ENCODE measurements at places on chromosomes 11 and 22.

DNA sequence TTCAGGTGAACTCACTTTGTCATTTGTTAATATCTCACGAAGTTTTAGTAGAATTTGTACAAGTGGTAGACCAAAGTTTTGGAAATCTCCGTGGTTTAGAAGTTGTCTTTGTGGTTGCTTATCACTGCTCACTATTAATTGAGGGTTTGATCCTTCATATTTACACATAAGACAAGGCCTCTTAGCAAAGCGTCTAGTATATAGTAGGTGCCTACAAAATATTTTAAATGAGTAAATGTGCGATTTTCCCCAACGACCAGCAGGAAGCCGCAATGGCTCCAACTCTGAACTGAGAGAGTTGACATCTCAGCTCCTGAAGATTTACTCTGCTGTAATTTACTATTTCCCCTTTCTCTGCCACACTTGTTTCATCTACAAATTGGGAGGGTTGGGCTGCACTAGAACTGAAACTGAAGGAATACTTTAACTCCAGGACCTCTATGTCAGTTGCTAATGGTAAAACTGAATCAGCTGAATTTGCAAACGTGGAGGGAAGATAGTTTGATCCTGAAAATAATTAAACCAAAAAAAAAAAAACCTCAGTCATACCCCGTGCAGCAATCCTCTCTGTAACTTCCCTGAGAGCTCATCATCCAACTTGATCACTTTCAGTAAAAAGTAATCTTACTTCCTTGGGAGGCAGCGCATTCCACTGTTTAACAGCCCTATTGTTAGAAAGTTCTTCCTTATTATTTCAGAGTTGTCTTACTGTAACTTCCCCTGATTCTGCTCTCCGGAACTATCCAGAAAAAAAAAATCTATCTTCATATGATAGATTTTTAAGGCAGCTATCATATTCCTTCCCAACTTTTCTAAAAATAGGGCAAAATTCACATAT lies 1.3 kb upstream of the SBF2 start:
- no peak for DNase-seq

DNA sequence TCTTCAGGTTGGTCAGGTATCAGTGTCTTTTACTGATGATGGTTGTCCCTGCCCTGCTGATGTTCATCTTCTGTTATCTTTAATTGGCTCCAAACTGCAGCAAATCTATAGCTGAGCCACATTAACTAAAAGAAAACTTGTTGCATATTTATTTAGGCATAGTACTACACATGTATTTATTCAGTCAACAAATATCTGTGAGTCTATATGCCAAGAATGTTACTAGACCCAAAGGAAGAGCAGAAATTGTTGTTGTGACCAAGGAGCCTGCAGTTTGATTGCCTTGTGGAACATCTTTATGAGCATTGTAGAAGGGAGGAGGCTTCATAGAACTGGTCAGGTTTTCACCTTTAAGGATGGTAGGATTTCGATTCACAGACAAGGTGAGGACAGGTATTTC lies 10.1 kb downstream of the BMAL1 start:
- DNase-seq = no peak

DNA sequence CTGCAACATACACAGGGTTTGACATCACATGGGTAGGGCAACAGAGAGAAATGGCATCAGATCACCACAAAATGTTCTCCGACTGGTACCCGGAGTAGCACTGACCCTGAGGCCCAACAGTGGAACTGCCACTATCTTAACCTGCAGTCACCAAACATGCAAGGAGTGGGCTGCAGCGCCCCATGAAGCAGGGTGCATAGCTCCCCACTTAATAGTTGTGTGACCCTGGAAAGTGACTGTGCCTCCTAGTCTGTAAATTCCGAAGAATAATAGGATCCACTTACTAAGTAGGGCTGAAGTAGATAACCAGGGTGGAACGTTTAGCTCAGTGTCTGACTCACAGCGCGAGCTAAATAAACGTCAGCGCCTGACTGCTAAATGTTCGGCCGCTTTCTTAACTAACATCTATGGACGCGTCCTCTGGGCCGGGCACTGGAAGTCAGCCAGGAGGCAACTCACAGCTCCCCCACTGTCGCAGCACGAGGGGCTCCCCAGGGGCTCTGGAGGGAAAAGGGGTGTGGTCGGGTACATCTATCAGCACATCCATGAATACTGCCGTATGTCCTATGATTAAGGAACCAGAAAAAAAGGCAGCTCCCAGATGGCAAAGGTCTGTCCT lies 777 bp downstream of the LTO1 start:
- DNase-seq = no peak

- DNase-seq = no peak
These were observed 33.8 kb downstream of the MYEOV start for GRCh38 chr11:69327741-69328191.

DNA sequence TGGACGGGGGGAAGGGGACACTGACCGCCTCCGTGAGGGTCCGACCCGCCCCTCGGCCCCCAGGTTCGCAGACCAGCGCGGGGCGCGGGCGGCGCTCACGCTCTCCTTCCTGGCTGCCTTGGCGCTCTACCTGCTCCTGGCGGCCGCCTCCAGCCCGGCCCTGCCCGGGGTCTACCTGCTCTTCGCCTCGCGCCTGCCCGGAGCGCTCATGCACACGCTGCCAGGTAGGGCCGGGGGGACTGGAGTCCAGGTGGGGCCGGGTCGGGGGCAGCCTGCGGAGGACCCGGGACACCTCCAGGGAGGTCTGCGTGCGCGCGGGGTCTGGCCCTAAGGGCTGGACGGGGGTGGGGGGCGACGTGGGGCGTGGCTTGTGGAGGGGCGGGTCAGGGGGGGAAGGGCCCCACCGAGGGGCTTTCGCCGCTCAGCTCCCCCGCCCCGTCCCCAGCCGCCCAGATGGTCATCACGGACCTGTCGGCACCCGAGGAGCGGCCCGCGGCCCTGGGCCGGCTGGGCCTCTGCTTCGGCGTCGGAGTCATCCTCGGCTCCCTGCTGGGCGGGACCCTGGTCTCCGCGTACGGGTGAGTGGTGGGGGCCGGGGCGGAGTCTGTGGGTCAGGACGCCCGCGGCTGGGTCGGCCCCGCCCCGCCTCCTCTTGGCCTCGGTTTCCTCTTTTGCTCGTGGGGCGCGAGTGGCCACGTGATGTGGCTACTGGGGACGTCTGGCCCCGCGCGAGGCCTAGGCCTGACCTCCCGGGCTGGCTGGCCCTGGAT lies 19.9 kb downstream of the PHLDA2 start:
- DNase-seq = no peak

DNA sequence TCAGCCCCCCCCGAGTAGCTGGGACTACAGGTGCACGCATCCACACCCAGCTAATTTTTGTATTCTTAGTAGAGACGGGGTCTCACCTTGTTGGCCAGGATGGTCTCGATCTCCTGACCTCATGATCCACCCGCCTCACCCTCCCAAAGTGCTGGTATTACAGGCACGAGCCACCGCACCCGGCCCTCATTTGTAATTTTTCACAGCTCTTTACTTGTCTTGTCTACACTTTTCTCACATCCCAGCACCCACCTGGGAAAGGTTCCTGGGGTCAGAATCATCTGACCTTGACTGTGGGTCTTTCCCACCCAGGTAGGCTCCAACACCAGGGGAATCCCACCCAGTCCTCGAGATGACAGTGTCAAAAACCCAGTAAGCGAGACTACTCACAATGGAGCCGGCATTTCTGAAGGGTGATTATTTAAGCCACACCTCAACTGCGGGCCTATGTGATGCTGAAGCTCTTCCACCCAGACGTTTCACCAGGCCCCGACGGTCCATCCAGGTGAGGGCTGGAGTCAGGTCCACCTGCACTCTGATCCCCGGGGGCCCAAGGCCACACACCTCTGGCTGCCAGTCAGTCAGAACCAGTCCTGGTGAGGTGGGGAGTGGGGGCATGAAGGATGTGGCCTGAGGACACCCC lies 23.4 kb downstream of the CELSR1 start:
- no peak for DNase-seq

GRCh38 chr11:96333191-96333719 lies 9.7 kb downstream of the MAML2 start:
- no peak for DNase-seq

- no peak for DNase-seq
These were observed 11.3 kb downstream of the OSBP2 start for GRCh38 chr22:30705710-30706651.

DNA sequence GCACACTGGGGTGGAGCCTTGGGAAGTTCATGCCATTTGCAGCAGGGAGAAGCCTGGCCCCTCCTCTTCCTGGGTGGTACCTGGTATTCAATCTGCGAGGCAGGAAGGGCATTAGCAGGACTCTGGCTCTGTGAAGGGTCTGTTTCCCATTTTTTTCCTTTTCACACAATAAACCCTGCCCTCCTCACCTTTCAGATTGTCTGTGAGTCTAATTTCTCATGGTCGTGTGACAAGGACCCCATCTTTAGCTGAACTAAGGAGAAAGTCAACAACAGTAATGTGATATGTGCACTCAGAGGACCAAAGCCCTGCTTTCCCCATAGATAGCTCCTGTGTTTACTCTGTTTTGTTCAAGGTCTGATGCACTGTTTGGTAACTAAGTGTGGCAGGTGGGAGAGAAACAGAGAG lies 26.6 kb upstream of the CASP4 start:
- no peak for DNase-seq

DNA sequence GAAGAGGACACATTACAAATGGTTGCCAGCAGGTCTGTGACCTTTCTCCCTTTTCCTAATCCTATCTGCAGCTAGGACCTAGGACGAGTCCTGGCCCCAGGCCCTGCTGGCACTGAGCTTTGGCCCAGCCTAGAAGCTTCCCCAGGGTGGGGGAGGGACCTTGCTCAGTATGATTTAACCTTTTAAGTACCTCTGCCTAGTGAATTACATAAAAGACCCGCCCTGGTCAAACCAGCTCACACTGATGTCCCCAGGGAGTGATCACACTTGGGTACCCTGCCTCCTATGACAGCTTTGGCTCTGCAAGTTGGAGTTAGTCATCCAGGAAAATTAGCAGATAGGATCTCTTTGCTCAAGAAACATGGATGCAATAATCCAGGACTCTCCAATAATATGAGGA lies 21.9 kb downstream of the ASCC2 start:
- DNase-seq = no peak

GRCh38 chr11:27718346-27718862 lies 18.1 kb upstream of the BDNF start:
- no peak for DNase-seq

Data from stimulated activated CD8-positive, alpha-beta memory T cell treated with anti-CD3 and anti-CD28 coated beads, Interleukin-4, amount 100 ng/mL, for 1 hour (primary cell).